CD4-positive, alpha-beta T cell treated with Interleukin-15 for 4 hours (primary cell): ENCODE measurements at places on chromosomes 16 and 17.

DNA sequence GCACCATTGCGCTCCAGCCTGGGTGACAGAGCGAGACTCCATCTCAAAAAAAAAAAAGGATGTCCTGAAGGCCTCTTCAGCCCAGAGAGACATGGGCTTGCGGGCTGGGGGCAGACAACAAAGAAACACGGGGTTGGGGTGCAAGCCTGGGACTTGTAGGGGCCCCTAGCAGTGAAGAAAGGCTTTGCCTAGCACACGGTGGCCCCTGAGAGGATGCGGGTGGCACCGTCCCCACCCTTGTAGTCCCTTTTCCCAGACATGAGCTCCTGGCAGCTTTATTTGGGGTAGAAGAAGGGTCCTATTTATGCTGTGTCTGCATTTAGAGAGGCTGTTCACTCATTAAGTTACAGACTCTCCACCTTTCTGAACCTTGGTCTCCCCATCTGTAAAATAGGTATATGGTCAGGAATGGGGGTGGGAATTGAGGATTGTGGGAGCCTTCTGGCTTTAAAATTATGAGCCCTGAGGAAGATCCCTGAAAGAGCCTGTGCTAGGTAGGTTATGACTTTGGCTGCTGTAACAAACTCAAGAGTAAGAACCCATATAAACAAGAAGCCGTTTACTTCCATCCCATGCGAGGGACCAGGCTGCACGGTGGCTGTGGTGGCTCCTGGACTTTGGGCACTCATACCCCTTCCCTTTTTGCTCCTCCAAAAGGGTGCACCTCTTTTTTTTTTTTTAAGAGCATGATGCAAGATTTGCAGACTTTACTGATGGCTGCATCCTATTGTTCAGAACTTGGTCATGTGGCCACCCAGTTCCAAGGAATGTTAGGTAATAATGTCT, 20.6 kb upstream of the ADGRG1 start:
- no peak for DNase-seq

DNA sequence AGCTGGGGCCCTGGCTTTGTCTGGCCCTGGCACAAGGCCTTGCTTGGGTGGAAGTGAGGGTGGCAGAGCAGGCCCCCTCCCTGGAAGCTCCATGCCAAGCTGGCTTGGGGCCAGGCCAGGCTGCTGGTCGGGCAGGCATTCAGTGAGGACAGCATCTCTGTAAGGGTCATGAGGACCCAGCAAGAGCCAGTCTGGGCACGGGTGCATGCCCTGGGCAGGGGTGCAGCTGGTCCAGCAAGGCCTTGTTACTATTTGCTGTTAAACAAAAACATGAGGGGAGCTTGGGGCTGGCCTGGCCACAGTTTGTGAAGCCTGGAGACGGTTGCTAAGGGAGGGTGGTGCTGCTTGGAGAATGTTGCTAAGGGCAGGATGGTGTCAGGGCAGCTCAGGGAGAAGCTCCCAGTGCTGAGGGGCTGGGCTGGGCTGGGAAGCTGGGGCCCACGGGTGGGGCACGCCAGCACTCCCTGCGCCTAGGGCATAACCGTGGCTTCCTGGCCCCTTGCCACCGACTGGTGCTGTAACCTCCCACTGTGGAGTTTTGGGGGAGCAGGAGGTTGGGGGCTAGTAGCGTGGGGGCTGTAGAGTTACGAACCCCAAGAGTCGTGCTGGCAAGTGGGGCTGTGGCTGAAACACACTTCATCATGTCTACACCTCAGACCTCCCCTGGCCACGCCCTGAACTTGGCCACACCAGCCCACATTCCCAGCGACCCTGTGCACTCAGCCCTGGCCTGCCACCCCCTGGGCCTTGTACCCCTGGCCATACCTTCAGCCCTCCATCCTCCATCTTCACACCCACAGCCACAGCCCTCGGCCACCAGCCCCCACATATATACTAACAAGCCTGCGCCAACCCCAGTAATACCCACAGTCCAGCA, 1.6 kb downstream of the TPPP3 start:
- no peak for DNase-seq

GRCh38 chr17:32385971-32386370, 36.0 kb downstream of the ZNF207 start:
- no peak for DNase-seq

DNA sequence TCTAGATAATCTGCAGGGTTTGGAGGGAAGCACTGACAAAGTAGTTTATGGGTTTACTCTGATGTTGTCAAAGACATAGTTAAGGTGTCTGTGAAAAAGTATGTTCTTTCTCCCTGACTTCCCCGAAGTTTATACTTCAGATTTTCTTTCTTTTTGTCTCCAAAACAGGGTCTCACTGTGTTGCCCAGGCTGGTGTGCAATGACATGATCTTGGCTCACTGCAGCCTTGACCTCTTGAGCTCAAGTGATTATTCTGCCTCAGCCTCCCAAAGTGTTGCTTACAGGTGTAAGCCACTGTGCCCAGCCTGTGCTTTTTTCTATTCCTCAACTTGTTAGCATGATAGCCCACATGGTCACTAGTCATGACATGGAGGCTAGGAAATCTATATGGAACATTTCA, 20.9 kb downstream of the SF3B3 start:
- DNase-seq = no peak

DNA sequence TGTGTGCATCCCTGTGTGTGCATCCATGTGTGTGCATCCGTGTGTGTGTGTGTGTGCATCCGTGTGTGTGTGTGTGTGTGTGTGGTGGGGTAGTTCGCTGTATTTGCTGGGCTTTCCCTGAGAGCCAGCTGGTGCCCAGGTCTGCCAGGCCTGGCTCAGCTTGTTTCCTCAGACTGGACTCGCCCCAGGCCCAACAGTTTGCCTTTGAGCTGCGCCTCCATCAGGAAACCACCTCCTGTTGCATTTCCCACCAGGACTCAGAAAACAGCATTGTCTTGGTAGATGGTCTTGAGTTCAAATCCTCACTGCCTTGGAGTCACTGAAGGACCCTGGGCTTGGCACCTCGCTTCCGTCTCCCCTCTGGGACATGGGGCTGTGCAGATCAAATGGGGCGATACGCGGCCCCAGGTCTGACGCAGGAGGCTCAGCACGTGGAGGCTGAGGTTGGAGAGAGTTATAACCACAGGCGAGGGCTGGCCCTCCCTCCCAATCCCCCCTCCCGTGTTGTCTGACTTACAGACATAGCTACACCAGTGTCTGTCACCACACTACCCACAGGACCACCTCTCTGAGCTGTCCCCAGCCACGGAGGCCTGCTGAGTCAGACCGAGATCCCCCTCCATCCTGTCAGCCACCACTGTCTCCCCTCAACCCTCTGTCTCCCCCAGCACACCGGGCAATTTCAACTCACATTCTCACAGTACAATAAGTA, 4.7 kb downstream of the ITGAE start:
- DNase-seq = peak; percentile 91

- DNase-seq = no peak
Observed at GRCh38 chr16:6841392-6841791, 491.3 kb upstream of the RBFOX1 start.

GRCh38 chr17:27879987-27880608, 13.1 kb downstream of the LYRM9 start:
- peak; percentile 53 for DNase-seq

- DNase-seq = no peak
Observed at GRCh38 chr16:23334950-23335349, 32.8 kb downstream of the SCNN1B start.

- DNase-seq = no peak
Observed at GRCh38 chr16:82748026-82748425, 121.3 kb downstream of the CDH13 start.

DNA sequence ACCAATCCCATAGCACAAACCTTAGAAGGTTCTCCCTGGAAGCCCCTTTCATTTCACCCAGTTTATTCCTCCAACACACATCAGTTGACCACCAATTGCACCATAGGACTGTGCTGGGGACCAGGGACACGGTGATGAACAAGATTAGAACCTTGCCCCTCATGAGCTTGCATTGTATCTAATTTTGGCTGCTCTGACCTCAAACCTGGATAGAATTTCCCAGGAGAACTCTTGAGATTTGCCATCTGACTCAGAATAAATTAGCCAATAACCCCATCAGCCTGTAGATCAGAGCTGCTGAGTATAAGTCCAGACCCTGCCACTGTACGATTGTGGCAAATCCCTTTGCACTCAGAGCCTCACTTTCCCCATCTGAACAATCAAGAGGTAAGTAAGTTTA, 52.1 kb downstream of the CDH11 start:
- no peak for DNase-seq

- peak; percentile 54 for DNase-seq
Observed at GRCh38 chr16:78778101-78779004, 678.9 kb downstream of the WWOX start.

DNA sequence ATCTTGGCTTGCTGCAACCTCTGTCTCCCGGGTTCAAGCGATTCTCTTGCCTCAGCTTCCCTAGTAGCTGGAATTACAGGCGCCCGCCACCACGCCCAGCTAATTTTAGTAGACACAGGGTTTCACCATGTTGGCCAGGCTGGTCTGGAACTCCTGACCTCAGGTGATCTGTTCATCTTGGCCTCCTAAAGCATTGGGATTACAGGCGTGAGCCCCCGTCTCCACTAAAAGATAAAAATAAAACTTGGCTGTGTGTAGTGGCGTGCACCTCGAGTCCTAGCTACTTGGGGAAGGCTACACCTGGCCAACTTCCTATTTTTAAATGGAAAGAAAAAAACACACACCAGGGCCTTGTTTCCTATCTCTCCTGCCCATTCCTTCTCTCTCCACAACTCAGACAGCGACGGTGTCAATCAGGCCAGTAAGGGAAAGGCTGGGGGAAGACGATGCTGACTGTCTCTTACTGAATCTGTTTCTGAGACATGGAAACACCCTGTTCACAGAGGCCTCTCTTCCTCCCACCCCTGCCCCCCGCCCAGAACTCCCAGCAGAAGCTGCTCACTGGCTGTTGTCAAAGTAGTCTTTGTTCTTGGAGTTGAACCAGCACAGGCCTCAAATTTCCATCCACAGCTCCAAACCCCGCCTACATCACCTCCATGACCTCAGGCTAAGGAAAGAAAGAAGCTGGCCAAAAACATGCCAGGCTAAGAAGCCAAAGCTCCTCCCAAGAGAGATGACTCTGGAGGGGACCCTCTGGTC, 96.6 kb downstream of the NXN start:
- no peak for DNase-seq

DNA sequence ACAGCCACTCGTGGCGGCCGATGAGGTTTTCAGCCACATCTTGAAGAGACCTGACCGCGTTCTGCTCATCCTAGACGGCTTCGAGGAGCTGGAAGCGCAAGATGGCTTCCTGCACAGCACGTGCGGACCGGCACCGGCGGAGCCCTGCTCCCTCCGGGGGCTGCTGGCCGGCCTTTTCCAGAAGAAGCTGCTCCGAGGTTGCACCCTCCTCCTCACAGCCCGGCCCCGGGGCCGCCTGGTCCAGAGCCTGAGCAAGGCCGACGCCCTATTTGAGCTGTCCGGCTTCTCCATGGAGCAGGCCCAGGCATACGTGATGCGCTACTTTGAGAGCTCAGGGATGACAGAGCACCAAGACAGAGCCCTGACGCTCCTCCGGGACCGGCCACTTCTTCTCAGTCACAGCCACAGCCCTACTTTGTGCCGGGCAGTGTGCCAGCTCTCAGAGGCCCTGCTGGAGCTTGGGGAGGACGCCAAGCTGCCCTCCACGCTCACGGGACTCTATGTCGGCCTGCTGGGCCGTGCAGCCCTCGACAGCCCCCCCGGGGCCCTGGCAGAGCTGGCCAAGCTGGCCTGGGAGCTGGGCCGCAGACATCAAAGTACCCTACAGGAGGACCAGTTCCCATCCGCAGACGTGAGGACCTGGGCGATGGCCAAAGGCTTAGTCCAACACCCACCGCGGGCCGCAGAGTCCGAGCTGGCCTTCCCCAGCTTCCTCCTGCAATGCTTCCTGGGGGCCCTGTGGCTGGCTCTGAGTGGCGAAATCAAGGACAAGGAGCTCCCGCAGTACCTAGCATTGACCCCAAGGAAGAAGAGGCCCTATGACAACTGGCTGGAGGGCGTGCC, 30.1 kb downstream of the CIITA start:
- DNase-seq = no peak

DNA sequence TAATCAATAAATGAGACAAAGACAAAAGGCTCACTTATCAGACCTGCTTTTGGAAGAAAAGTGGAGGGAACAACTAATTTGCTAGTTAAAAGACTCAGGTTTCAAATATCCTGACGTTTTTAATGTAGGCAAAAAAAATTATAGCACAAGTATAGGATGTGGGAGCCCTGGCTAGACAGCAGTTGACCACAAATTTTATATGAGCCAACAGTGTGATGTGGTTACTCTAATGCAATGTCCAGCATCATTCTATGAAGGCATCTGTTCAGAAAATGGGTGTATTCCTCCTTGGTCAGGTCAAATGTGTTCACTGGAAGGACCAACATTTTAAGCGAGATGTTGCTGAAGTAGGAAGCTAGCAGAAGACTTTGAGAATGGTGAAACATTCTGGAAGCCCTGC, 237.4 kb downstream of the MAP2K6 start:
- DNase-seq = no peak

GRCh38 chr16:50547340-50548124, 664 bp upstream of the NKD1 start:
- peak; percentile 85 for DNase-seq

DNA sequence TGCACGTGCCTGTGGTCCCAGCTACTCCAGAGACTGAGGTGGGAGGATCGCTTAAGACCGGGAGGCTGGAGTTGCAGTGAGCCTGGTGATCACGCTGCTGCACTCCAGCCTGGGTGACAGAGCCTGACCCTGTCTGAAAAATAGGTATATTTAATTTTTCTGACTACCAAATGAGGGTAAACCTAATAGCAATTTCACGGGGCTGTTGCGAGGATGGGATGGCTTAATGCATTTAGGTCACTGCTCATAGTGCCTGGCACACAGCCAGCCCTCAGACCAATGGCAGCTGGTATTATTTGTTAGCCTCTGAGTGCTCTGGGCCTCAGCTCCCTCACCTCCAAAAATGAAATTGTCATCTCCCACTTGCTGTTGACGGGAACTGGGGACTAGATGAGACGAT, 5.9 kb upstream of the CDIP1 start:
- DNase-seq = no peak

DNA sequence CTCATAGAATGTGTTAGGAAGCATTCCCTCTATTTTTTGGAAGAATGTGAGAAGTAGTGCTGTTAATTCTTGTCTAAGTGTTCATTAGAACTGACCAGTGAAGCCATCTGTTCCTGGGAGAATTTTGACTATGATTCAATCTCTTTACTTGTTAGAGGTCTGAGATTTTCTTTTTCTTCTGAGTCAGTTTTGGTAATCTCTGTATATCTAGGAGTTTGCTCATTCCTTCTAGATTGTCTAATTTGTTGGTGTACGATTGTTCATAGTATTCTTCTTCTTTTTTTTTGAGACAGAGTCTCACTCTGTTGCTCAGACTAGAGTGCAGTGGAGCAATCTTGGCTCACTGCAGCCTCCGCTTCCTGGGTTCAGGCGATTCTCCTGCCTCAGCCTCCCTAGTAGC, 20.4 kb downstream of the NFATC3 start:
- no peak for DNase-seq

- no peak for DNase-seq
Observed at GRCh38 chr16:54746596-54746995, 184.1 kb upstream of the IRX5 start.
